Activated T-helper 1 cell treated with anti-CD3 and anti-CD28 coated beads, Interleukin-2, amount 50 U/mL, for 16 hours (primary cell): ENCODE measurements at places on chromosomes 4 and X.

DNA sequence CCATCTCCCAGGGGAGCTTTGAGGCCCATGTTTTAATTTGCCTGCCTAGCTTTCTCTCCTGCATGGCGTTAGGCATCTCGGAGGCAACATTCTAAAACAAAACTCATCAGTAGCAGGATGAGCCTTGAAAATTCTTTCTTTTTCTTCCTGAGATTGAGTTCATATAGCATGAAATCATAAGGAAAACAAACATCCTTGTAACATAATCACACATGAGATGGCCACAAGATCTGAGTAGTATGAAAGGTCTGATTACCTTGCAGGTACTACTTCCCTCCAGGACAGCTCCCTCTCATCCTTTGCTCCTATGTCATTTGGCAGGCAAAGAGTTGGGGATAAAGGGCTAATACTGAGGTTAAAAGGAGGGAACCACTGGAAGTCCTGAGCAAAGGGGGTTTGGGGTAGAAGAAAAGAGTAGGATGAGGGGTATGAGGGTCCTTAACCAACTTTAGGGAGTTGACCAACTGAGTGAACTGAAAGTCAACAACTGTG is 37.5 kb upstream of the CXCL8 start:
- no peak for DNase-seq

GRCh38 chr4:188783175-188783574 is 643.9 kb downstream of the TRIML1 start:
- no peak for DNase-seq

DNA sequence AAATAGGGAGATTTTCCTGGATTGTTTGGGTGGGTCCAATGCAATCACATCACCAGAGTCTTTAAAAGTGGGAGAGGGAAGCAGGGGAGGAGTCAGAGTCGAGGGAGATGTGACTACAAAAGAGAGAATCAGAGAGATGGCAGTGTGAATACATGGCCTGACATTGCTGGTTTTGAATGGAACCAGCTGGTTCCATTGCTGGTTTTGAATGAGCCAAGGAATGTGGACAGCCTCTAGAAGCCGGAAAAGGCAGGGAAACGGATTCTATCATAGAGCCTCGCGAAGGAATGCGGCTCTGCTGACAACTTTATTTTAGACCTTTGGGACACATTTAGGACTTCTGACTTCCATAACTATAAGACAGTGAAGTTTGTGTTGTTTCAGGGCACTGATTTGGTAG is 627.0 kb upstream of the HTR2C start:
- no peak for DNase-seq

DNA sequence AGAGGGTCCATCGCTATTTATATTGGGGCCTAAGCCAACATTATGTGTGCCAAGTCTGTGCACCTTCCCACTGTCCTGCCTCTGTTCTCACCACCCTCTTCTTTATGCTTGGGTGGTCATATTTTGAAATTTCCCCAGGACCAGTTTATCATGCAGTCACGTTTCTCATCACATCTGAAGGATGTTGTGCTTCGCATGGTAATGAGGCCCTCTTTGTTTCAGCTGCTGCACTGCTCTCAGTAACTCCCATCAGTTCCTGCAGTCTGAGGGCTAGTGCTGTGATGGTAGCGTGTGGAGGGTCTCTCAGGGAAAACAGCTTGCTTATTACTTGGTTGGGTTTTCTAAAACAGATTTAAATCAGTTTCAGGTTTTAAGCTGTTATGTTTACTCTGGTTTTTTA is 288.0 kb downstream of the AFF2 start:
- DNase-seq, result no peak

GRCh38 chr4:73704314-73705055 is 35.9 kb upstream of the CXCL8 start:
- no peak for DNase-seq

GRCh38 chr4:150821641-150822040 is 193.4 kb downstream of the LRBA start:
- no peak for DNase-seq

DNA sequence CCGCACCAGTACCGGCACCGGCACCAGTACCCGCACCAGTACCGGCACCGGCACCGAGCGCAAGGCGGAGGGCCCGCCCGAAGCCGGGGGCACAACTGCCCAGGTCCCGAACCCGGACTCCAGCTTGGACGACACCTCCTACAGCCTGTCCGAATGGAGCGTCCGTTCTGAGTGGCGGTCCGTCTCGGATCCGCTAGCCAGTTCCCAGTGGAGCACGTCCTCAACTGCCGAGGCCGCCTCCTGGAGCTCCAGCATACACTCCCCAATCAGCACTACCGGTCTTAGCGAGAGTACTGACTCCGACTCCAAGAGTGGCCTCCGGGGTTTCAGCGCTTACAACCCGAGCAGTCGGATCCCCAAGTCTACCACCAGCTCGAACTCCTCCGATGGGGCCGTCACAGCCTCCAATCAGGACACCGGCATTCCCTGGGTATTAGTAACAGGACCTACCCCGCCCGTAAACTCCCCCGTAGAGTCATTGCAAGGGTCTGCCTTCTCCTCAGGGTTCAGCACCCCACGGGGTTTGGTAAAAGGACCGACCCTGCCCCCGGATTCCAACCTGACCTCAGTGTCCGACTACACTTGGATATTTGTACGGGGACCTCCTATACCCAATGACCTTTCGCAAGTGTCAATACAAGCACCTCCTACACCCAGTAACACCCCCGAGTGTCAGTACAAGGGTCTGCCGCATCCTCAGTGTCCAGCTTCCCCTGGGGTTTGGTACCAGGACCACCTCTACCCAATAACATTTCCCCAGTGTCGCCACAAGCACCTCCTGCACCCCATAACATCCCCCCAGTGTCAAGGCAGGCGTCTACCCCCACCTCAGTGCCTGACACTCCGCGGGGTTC is 721 bp upstream of the MAOA start:
- no peak for DNase-seq

GRCh38 chr4:137532869-137533236 is 559 bp upstream of the PCDH18 start:
- DNase-seq, result no peak

- DNase-seq, result no peak
Observed at GRCh38 chr4:113978561-113979147, 793 bp downstream of the ARSJ start.
